ENCODE measurements at places on chromosomes 3 and 15. TPM values are rescaled to one million over a fixed set of nuclear protein-coding genes. Genes with fewer than 3 reads are reported as not detected.

The COL6A6 gene
- total RNA-seq = 0.09 TPM

The ATP13A4 gene
- 0.09 TPM for total RNA-seq

The PTH1R gene
- total RNA-seq = 0.18 TPM

The HIGD2B gene
- not detected for total RNA-seq

The ALDH1A3 gene
- total RNA-seq = 82.6 TPM

The ADAMTS17 gene
- 0.75 TPM for total RNA-seq

The MUC13 gene
- not detected for total RNA-seq

The CCR9 gene
- not detected for total RNA-seq

The C2CD4A gene
- 1.5 TPM for total RNA-seq

The SLC12A1 gene
- not detected for total RNA-seq

The ISLR2 gene
- total RNA-seq = not detected

The ZNF770 gene
- total RNA-seq = 27.9 TPM

The KBTBD8 gene
- total RNA-seq = 3.5 TPM

The SV2B gene
- 0.18 TPM for total RNA-seq

The COL8A1 gene
- total RNA-seq = 686 TPM

The GADL1 gene
- 0.45 TPM for total RNA-seq

The POPDC2 gene
- 0.09 TPM for total RNA-seq

The FETUB gene
- total RNA-seq = not detected

The MTHFS gene
- 13.5 TPM for total RNA-seq

The UROC1 gene
- not detected for total RNA-seq

The LMAN1L gene
- total RNA-seq = not detected

The SLCO3A1 gene
- 1.6 TPM for total RNA-seq

The TNIK gene
- total RNA-seq = 40.1 TPM

The ABHD17C gene
- 5.4 TPM for total RNA-seq

The LSG1 gene
- total RNA-seq = 78.5 TPM

The SSUH2 gene
- under 0.01 TPM for total RNA-seq

The AP3S2 gene
- 33.6 TPM for total RNA-seq

The AHSG gene
- not detected for total RNA-seq

The NEDD4 gene
- 24.5 TPM for total RNA-seq

The CRYBG3 gene
- 27.6 TPM for total RNA-seq

The PBRM1 gene
- 60.8 TPM for total RNA-seq

The SGO1 gene
- 5.2 TPM for total RNA-seq
